ENCODE measurements at places on chromosomes 5 and 9.
A peak's percentile ranks its signal among the peaks of the same experiment; 100 is the strongest.

- no peak for DNase-seq
These were observed 883.6 kb upstream of the C9orf72 start for GRCh38 chr9:28456861-28457260.

DNA sequence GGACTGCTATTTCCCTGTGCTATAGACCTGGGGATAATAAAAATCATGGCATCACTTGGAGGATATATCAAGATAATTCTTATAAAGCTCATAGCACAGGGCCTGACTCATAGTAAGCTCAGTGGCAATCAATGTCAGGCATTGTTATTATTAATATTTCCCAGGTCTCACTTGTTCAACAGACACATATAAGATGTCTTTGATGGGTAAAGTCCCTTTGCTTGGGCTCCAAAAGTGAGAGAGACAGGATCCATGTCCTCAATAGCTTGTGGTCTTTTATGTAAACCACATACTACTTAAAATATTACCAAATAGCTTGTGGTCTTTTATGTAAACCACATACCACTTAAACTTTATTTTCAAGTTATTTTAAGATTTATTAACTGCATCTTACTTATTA, 11.2 kb downstream of the SH3RF2 start:
- no peak for DNase-seq

DNA sequence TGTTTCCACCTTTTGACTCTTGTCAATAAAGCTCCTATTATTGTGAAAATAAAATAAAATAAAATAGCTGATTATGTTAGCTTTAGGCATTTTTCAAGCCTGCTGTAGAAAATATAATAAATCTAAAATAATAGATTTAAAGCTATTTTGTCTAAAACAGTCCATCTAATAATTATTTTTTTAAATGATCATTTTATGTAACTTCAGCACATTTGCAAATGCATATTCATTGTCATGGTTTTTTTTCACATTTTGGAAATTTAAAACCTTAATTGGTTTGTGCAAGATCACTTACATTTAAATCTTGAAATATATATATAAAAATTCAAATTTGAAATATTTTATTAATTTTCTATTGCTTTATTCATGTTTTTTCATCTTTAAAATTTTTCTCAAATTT, 159.8 kb downstream of the ADGRV1 start:
- no peak for DNase-seq

DNA sequence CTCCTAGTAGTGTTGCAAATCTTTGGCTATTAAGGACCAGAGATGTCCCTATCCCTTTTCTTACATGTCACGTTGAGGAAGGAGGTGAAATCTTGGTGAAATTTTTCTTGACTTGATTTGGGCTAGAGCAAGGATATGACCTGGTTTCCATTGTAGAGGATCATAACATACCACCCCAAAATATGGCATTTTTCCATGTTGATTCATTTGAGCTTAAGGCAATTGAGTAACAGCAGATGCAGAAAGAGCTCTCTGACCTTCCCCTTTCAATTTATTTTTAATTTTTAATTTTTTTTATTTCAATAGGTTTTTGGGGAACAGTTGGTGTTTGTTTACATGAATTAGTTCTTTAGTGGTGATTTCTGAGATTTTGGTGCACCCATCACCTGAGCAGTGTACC, 61.2 kb upstream of the MAP1B start:
- no peak for DNase-seq

GRCh38 chr5:80195837-80196400, 59.9 kb downstream of the SERINC5 start:
- no peak for DNase-seq

GRCh38 chr5:72499730-72500129, 7.5 kb downstream of the ZNF366 start:
- DNase-seq = no peak

DNA sequence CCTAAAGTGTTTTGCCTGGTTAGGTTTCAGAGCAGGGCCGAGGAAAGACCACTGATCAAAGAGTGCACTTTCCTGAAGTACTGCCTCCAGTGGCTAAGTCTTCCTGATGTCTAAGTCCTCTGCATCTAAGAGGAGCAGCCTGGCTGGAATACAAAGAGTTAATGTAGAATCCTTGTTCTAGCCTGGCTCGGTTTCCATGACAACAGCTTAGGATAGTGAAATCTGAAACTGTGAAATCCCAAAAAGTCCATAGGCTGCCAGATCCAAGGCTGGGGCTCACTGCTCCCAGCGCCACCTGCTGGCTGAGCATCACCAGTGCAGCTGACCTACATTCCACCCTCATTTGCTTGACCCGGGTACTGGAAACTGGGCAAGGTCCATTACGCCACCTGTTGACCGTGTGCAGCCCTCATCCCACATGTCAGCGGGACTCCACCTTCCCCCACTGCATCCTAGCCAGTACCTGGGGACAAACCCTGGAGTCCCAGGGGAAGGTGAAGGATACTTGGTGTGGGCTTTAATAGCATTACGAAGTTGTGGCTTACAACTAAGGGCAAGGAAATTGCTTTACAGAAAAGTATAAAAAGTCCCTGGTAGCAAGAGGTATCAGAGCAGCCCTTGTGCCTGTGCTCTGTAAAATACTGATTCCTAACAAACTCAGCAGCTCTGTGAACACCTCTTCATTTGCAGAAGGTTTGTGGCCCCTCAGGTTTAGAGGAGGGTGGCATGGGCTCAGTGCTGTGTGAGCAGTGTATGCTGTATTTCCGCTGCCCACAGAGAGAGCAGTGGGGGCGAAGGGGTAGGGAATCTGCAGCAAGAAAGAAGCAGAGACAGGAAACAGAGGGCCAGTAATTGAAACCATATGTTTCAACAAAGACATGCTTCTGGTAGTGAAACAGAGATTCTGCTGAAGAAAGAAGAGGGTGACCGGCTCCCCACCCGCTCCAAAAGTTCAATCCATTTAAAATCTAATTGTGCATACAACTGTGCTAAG, 36.0 kb downstream of the PCDHGC5 start:
- peak; percentile 86 for DNase-seq

- no peak for DNase-seq
These were observed 630.6 kb upstream of the SGCD start for GRCh38 chr5:155696362-155696761.

- DNase-seq = peak; percentile 19
These were observed 27.4 kb upstream of the ENHO start for GRCh38 chr9:34550016-34550680.

DNA sequence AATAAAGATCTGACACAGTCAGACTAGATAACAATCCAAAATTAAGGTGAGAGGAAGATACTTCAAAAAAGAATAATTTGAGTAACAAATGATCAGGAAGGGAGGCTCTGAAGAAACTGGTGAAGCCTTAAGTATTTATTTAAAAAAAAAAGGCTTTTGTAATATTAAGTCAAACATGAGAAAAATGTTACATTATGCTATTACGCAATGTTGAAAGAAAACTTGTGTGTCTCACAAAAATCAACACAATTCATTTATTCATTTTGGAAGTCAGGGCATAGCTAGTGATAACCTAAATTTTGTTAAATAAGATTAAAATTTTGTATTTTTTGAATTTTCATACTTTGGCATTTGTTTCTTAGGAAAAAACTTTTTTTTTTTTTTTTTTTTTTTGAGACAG, 28.2 kb downstream of the WDR41 start:
- no peak for DNase-seq

DNA sequence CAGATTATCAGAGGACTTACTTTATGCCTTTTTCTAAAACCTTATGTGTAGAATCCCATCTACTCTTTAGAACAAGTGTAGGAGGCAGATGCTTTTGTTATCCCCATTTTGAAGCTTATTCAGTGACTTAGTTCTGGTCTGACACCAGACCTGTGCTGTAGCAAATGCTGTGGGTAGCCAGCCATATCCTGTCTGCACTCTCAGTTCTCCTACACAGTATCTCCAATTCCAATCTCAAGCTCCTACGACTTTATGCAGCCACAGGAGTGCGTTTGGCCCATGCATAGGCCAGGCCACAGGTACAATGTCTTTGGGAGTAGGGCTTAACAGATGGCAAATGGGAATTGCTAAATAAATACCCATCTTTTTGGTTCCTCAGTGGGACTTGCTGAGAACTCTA, 292.6 kb downstream of the MCTP1 start:
- DNase-seq = no peak

DNA sequence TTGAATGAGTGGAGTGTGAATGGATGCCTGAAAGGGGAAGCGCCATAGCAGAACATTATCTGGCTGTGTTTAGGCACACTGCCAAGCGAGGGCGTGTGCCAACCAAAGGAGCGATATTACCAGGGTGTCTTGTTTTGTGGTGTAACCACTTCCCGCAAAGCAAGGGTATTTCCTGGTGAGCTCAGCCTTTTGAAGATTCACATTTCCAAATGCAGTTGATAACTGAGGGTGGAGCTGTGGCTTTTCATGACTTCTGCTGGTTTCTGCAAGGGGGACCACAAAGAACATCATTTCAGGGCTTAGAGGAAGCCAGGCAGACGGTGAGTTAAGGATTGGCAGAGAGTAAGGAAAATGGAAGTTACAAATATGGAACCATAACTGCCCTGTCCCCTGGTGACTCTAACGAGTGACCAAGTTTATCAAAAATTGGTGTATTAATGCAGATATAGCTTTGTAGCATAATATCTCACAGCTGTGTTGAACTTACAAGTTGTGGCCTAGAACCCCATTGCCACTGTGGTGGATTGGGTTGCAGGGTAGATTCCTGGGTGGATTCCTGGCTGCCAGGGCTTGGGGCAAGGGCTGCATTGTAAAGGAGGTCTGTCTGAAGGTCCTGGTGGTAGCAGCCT, 71.4 kb downstream of the RALGPS1 start:
- peak; percentile 83 for DNase-seq

DNA sequence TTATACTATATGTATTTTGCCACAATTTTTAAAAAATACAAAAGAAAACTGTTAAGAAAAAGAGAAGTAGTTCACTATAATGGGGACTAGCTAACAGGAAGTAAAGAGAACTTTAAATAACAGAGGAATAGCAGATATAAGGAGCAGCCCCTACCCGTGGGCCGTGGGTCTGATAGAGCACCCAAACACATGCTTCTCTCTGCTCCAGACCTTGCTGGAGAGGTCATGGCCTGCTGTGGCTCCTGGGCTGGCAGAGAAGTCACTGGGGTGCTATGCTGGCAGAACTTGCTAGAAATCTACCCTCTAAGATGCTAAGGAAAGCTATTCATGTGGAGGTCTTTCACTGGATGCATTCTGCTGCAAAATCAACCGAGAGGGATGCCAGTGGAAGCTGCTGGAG, 10.0 kb upstream of the TNFAIP8 start:
- DNase-seq = no peak

DNA sequence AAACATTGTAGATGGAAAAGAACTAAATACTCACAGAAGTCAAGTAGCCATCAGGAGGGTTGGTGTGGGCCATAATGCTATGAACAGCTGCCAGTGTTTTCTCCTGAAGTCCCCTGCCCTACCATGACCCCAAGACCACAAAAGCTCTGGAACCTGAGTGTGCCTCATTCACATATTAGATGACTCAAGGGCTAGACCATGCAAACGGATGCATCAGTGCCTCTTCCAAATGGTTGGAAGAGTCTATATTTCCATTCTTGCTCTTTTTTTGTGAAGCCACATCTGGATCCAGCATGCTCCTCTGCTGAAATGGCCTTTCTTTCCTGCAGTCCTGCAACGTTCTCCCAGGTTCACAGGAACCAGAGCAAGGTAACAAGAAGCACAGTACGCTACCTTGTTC, 136.6 kb upstream of the EPB41L4A start:
- no peak for DNase-seq

- DNase-seq = peak; percentile 24
These were observed 85.1 kb downstream of the FGF1 start for GRCh38 chr5:142600611-142601358.

- DNase-seq = no peak
These were observed 35.2 kb downstream of the PIK3R1 start for GRCh38 chr5:68250661-68251298.

DNA sequence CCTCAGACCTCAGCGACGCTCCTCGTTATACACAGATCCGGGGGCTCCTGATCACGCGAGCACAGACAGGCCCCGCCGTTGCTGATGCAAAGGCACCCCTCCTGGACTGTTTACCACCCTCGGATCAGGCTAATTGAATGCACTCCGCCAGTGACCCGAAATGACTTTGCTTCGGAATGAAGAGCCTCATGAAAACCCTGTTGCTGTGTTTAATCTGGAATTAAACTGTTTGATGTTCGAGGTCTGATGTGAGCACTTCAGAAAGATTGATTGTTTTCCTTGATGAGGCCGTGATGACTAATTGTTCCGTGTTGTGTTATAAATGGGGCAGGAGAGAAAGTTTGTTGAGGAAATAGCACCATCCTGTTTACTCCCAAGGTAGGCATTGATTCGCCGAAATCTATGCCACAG, 190.5 kb upstream of the PPP1R26 start:
- DNase-seq = no peak

DNA sequence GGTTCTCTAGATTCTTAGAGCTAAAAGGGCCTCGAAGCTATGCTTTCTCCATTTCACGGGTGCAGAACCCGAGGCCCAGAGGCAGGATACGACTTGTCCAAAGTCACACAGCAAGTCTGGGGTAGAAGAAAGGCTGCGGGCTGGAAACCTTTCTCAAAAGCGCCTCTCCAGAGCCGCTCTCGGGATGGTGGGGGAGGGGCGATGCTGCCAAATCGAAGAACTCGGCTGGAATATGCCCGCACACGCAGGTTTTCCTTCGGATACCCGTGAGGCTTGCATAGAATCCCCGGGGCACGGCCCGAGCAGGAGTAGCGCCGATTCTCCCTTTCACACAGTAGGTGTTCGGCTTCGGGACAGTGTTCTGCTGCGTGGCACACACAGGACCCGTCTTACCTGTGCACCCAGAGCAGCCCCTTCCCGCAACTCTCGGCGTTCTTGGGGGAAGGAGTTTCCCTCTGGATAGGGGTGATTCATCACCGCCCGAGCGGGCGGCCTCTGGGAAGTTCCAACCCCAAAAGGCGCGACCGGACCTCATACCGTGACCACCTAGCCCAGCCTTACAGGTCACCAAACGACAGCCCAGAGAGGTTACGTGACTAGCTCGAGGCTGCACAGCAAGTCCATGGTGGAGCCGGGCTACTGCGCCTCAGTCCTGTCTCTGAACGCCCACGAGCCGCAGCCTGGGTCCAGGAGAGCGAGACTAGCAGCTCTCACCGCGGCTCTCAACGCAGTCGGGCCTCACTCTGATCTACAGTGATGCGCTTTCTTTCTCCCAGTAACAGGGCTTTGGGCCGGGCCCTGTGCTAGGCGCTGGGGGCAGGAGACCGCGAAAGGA, 4.1 kb downstream of the PAX5 start:
- DNase-seq = no peak

DNA sequence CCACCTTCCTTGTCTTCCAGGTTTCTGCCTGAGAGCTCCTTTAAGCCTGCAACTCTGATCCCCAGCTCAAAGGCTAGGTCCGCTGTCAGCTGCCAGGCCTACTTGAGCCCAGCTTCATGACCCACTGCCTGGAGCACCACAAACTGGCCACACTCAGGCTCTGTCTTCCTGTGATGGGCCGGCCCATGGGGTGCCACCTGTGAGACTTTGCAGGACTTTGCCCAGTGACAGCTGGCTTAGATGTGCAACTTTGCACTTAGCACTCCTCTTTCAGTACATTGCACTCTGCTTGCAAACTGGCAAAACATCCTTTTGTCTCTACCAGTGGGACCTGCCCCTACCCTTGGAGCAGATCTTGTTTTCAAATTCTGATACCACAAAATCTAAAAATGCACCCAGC, 311.5 kb upstream of the PDE4D start:
- no peak for DNase-seq

Data from left colon (tissue), 2 donors.